ENCODE measurements at places on chromosomes 6 and 20.

- no peak for DNase-seq
Observed at GRCh38 chr6:85240787-85241385, 209.0 kb upstream of the NT5E start.

DNA sequence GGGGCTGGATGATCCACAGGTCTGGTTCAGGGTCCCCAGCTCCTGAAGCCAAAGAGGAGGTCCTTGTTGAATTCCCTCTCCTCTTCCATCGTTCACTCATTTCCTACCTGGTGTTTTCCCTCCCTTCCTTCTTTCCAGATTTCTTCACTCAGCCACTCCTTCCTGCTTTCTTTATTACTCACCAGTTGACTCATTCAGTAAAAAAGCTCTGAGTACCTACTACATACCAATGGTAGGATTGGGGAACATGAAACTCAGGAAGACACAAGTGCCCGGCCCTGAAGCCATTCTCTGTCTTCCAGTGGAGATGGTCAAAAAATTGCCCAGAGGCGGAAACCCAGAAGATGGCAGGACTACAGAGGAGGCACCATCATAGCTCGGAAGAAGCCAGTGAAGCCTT is 11.9 kb upstream of the NSFL1C start:
- no peak for DNase-seq

- no peak for DNase-seq
Observed at GRCh38 chr6:84466511-84466910, 239.1 kb upstream of the CEP162 start.

DNA sequence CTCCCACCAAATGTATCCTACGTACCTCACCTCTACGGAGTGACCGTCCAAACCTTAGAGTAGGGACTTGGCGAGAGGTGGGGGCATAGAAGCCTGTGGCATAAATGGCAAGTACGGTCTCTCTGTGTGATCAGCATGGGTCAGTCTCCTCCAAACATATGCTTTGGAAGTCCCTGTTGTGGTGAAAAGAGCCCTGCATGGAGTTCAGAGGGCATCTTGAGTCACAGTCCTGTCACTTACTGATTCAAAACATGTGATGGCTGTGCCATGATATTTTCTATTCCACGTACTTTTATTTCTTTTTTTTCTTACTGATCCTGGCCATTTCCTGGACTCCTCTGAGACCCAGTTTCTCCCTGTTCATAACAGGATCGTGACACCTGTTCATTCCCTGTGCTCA is 67.5 kb upstream of the CEP85L start:
- no peak for DNase-seq

GRCh38 chr6:46288835-46289234 is 118.1 kb upstream of the ENPP5 start:
- DNase-seq = no peak

- no peak for DNase-seq
Observed at GRCh38 chr6:133245422-133245903, 4.3 kb downstream of the EYA4 start.

GRCh38 chr20:2651772-2652723 is at the start of gene NOP56:
NOP56 (plus strand) TSS chr20:2652632; CDS start chr20:2652661, 29 bp downstream.
- DNase-seq = peak; percentile 96

DNA sequence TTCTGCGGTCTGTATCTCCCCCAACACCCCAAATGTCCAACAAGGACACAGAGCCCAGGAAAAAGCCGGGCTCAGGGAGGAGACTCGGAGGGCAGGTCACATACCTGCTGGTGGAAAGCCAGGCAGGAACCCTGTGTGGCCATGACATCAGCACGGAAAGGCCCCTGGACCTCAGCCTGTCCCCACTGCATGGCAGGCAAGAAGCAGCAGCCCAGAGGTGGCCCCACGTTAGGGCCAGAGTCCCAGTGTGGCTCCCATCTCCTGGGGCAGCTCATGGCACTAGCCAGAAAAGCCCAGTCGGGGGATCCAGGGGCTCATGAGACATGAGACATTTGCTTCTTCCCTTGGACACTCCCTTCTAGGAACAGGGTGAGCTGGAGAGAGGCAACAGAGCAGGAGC is 258.7 kb downstream of the DLL1 start:
- no peak for DNase-seq

- no peak for DNase-seq
Observed at GRCh38 chr20:17859002-17859615, 109.5 kb downstream of the SNX5 start.
